ENCODE measurements at places on chromosomes 5 and 9. TPM values are rescaled to one million over a fixed set of nuclear protein-coding genes. Genes with fewer than 3 reads are reported as not detected.

DNA sequence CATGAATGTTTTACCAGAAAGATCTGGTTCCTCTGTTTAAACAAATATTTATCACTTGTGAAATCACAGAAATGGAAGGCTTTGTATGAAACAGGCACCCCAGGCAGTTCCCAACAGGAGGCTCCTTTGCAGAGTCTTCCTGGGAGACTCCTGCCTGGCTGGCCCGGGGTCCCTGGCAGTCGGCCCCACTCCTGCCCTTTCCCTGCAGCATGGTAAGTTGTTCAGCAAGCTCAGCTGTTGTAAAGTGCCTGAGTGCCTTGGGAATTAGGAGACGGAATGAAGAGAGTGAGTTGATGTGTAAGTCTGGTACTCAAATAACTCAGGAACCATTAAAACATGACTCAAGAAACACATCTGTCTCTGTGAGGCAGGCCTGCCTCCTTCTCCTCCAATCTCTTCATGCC lies 17.5 kb upstream of the LHFPL2 start:
- no peak for DNase-seq

DNA sequence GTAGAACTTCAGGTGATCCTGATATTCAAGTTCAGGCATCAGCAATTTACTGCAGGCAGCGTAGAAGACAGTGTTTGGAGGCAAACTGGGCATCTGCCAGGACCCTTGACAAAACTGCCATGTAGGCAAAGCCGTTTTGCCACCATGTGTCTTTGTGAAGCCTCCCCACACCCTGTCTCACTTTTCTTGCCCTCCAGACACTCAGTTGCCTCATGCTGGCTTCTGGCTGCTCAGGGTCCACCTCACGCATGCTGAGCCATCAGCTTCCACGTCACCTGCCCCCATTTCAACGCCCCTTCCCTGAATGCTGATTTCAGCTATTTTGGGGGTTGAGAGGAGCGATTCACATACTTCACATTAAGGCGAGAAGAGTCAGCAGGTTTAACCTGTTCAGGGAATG lies 165.2 kb upstream of the KLF9 start:
- no peak for DNase-seq

GRCh38 chr9:116935149-116935897 lies 248.2 kb downstream of the TRIM32 start:
- DNase-seq: no peak

DNA sequence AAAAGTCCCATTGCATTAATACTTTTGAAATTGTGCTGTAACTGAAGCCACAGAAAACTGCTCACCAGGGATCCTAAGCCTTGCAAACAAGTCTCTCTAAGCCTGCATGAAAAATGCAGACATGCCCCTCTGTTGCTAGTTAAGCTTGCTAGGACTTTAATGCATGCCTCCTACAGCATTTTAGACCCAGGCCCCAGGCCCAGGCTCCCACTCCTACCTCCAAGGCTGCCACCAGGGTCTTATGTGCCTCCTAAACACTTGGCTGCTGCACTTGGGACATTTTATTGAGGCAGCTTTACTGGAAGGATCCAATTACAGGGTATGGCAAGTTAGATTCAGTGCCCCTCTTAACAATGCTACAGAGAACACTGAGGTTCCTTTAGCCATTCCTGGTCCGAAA lies 467.3 kb upstream of the CLINT1 start:
- no peak for DNase-seq

DNA sequence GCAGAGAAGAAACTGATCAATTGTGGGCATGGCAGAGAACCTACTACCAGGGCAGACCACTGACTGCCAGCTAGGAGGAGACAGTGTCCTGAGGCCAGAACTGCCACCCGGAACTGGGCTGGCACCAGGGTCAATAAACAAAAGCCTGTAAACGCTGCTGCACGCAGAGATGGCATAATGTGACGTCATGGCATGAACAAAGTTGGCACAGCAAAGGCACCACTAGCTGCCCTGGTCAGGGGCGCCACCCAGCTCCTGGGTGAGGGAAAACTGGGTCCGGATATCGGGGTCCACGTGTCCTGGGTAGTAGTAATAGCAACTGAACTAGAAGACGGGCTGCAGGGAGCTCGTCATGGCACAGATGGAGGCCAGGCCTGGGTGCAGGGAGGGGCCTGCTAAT lies 32.1 kb downstream of the DYNC2I2 start:
- no peak for DNase-seq

GRCh38 chr9:15606643-15607472 lies 54.0 kb downstream of the CCDC171 start:
- DNase-seq: peak; percentile 71

GRCh38 chr9:27688954-27689353 lies 115.7 kb upstream of the C9orf72 start:
- no peak for DNase-seq

DNA sequence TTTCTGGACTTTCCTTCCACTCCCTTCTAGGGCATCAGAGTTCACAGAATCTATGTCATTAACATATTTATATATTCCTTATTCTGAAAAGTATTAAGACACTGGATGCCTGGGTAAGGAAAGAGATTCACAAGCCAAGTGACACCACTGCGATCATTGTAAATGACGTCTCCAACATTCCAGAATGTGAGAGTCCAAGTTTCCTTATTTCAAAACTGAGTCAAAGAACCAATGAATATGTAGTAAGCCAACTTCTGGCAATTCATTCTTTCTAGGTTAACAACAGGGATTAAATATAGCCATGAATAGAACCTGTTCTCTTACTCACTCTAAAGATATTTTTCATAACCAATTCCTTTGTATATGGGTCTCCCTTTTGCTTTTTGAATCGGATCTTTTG lies 18.1 kb downstream of the RAI14 start:
- peak; percentile 58 for DNase-seq

GRCh38 chr9:130265431-130266235 lies at the start of gene HMCN2:
Gene HMCN2 (plus strand): TSS chr9:130265760. CDS start chr9:130265879, 119 bp downstream.
- DNase-seq: no peak

DNA sequence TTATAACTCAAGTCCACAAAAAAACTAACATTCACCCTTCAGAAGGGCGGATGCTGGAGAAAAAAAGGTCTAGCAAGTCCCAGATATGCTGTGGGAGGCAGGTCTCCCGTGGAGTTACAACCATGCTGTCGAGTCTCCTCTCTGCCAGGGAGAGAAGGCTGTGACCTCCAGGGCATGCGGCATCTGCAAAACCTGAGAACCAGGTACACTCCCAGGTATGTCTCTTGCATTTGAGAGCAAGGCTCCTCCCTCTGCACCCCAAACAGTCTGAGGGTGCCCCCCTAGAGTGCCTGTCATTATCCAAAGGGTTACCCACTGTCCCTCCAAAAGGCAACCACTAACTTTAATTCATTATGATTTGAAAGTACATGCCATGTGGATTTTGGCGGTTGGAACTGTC lies 134.0 kb downstream of the IRX2 start:
- no peak for DNase-seq

- DNase-seq: peak; percentile 80
Observed at GRCh38 chr5:143106174-143106573, 297.3 kb downstream of the NR3C1 start.

- DNase-seq: no peak
Observed at GRCh38 chr5:169814522-169814921, 165.8 kb downstream of the INSYN2B start.

- no peak for DNase-seq
Observed at GRCh38 chr9:133509179-133510083, 15.3 kb downstream of the MYMK start.

DNA sequence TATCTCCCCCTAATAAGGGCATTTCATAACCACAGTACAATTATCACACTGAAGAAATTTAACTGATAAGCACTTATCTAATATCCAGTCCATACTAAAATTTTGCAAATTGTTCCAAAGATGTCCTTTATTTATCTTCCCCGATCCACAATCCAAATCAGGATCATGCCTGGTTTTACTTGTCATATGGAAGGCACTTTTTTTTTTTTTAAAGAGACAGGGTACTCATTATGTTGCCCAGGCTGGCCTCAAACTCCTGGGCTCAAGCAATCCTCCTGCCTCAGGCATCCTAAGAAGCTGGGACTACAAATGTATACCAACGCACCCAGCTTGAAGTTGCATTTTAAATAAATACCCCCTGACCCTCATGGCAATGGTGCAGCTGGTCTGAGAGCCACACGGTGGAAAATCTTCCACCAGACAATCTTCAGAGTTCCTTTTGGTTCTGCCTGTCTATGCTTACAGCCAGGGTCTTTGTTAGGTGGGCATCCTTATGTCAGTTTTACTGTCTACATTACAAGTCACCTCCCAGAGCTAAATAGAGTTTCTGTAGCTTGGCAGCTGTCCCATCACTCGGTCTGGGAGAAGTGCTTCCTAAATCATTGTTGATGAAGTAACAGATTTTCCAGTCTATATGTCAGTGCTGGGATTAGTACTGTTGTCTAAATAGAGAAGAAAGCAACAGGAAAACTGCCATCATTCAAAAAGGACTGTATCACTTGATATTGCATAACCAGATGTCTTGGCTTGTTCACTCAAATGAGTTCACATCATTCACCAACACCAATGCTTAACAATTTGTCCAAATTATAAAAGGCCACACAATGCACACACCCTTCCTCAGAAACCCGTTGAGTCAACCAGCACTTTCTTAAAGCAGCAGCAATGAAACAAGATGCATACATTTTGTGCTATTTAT lies 26.4 kb downstream of the PTPN3 start:
- DNase-seq: no peak

GRCh38 chr9:36690412-36691168 lies 117.9 kb downstream of the MELK start:
- DNase-seq: no peak

- no peak for DNase-seq
Observed at GRCh38 chr9:115972362-115972761, 181.2 kb upstream of the PAPPA start.

DNA sequence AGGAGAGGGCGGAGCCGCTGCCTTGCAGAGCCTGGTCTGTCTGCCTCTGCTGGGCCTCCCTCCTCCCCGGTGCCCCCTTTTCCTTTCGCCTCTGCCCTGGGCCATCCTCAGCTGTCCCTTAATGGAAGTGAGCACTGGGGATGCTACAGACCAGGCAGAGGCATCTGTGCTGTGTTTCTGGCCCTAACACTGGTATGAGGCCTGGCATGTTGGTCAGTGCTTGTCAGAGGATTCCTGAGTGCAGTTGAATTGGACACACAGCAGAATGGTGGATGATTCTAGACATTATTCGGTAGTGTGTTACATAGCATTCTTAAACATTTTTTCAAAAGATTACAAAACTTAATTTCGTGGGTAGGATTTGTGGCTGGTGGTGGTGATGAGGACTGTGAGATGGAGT lies 88.6 kb downstream of the EHMT1 start:
- no peak for DNase-seq

DNA sequence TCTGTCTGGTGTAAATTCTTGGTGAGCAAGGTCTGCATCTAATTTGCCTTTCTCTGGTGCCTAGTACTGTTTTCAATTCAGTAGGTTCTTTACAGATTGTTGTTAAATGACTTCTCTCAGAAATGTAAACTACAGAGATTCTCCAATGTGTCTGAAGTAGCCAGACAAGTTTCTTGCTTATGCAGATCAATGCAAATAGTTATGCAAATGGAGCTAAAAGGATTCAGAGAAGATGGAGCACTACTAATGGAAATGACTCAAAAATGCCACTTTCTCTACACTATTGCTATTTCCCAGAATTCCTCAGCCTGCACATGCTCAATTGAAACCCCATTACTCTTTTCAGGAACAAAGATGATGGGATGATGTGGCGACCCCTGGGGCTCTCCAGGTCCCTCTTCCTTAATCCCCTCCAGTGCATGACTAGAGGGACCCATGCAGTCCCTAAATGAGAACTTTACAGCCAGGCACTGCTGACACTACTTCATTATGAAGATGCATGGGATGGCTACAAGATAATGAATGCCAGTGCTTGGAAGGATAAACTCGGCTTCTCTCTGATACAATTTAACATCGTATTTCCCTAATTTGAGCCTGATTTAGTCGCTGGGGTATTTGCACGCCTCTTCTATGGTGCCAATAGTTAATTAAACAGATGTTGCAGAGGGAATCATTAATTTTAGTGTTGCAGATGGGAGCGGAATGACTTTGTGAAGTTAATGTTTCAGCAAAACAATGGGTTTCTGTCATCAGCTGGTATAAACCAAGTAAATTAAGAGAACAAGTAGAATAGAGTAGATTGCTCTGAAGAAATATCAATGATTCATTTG lies 753.2 kb downstream of the TLR4 start:
- no peak for DNase-seq

GRCh38 chr9:137607141-137607857 lies 1.8 kb downstream of the ARRDC1 start:
- no peak for DNase-seq

- DNase-seq: peak; percentile 7
Observed at GRCh38 chr5:50958852-50959457, 292.5 kb downstream of the PARP8 start.

- no peak for DNase-seq
Observed at GRCh38 chr9:107299437-107299836, 16.4 kb downstream of the RAD23B start.

GRCh38 chr9:98900725-98901124 lies 43.0 kb upstream of the COL15A1 start:
- no peak for DNase-seq

GRCh38 chr5:179753971-179754370 lies 21.3 kb downstream of the MAML1 start:
- DNase-seq: no peak

- DNase-seq: no peak
Observed at GRCh38 chr5:69444127-69444754, 29.3 kb downstream of the MARVELD2 start.

DNA sequence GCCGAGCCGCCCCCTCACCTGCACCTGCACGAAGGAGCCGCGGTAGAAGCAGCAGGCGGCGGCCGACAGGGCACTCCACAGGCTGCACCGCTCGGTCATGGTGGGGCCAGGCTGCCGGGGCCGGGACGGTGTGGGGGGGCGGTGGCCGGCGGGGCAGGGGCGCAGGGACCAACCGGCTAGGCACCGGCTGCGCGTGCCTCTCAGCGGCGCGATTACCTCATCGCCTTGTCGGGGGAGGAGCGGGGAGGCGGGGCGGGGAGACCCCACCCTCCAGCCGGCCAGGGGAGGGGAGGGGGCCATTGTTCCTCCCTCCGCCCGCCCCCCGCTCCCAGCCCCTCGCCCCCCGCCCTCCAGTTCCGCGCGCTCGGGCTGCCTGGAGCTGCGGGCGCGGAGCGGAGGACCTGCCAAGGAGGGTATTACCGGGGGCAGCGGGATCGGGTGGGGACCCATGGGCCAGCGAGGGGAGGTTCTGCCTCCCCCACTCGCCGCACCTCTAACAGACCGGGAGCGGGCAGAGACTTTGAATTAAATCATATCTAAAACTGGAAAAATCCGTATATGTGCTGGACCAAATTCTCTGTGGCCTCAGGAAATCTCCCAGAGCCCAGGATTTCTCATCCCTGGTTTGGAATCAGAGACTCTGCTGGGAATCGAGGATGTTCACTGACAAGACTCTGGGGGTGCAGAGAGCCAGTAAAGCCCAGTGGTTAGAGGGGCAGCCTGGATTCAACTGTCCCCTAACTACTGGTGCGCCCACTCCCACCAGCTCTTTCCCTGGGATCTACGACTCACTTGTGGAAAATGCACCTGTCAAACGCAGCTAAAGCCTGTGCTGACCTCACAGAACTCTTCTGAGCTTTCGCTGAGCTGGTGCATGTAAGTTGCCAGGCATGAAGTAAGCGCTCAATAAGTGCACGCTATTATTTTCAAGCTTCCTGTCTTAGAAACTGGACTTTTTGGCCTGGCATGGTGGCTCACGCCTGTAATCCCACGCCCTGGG lies 20.3 kb upstream of the TOR2A start:
- DNase-seq: no peak

- no peak for DNase-seq
Observed at GRCh38 chr5:115429345-115429940, 115.1 kb downstream of the FEM1C start.

The GHR gene
- 0.56 TPM for total RNA-seq

The TAF7 gene
- total RNA-seq: 48.1 TPM

The PCDHAC1 gene
- not detected for total RNA-seq

The TAF11L5 gene
- total RNA-seq: not detected

The PCDHGA3 gene
- 0.14 TPM for total RNA-seq

The FOXI1 gene
- total RNA-seq: not detected

The PRRX2 gene
- total RNA-seq: not detected

The DOLK gene
- 23.4 TPM for total RNA-seq
